ENCODE measurements at places on chromosomes 11 and 22.
A peak's percentile ranks its signal among the peaks of the same experiment; 100 is the strongest.

GRCh38 chr11:67351275-67352005, 1.9 kb downstream of the POLD4 start:
- no peak for DNase-seq

DNA sequence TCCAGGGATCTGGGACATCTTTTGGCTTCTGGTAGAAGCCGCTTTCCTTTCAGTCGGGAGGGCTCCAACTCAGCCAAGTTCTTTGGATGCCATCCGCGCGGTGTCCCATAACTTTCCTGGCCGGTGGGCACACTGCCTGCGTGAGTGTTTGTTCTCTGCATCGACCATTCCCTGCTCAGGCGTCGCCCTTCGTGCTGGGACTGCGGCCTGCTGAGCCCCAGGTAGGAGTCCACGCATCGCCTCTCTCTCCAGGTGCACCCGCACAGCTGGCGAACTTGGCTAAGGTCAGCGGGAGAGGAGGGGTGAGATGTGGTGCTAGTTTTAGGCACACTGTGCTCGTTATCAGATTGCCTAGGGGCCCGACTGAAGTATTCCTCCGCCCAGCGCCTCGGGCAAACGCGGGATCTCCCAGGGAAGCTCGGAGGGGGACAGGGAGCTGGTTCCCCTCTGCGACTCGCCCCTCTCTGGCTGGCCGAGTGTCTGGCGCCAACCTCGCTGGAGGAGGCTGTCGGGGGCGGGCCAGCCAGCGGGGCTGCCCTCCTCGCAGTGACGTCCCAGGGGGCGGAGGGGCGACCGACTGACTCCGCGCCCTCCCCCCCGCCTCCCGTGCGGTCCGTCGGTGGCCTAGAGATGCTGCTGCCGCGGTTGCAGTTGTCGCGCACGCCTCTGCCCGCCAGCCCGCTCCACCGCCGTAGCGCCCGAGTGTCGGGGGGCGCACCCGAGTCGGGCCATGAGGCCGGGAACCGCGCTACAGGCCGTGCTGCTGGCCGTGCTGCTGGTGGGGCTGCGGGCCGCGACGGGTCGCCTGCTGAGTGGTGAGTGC, at the start of gene LAYN:
Gene LAYN (plus strand): TSS at position 607 of the 823 bp plus-strand sequence. CDS start 124 bp downstream, at position 731.
- peak; percentile 53 for DNase-seq

- DNase-seq: no peak
These were observed 15.5 kb downstream of the SLC1A2 start for GRCh38 chr11:35403765-35404387.

DNA sequence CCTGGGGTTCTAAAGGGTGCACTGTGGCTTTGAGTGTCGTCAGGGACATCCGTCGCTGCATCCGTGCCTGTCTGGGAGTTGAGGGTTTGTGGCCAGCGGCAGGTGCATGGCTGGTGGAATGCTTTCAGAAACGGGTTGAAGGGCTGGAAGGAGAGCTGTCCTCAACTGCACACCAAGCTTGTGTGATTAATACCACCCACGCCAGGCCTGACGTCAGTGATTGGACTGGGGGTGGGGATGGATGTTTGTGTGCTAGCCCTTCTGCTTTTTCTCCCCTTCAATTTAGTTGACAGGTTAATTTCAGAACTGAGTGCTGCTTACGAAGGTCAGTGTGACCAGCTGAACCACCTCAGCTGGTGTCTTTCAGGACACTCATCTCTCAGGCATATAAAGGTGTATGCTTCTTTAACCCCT, 3.2 kb upstream of the GAB2 start:
- DNase-seq: no peak

DNA sequence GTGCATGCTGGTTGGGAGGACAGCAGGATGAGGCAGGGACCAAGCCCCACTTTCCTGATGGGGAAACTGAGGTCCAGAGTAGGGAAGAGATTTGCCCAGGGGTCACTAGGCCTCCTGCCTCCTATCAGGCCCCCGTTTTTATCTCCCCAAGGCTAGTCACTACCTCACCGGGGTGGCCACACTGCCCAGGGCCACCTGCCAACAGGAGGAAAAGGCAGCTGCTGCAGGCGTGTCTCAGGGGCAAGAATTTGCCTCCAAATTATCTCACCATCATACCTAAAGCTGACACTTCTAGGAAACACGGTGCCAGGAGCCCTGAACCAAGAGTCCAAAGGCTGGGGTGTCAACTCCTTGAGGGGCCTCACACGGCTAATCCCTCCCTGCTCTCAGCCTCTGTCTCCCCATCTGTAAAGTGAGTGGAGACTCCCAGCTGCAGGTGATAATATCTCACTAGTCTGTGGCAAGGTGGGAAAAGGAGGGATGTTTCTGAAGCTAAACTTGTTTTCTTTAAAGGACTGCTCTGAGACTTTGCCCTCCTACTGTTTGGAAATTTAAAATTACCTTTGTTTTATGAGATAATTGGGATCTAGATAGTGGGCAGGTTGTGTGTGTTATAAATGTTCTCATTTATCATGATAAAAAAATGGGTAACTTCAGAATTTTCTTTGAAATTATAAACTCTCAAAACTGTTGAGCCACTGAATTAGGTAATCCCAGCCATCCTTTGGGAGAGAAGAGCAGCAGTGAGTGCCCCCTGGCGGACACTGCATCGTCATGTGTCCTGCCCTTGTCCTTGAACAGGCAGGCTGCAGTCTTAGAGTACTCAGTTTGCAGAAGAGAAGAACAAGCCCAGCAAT, 60.0 kb downstream of the MYO7A start:
- peak; percentile 55 for DNase-seq
